ENCODE measurements at places on chromosomes 5 and 9.

GRCh38 chr5:56025151-56025885, 30.6 kb upstream of the IL6ST start:
- DNase-seq = no peak

DNA sequence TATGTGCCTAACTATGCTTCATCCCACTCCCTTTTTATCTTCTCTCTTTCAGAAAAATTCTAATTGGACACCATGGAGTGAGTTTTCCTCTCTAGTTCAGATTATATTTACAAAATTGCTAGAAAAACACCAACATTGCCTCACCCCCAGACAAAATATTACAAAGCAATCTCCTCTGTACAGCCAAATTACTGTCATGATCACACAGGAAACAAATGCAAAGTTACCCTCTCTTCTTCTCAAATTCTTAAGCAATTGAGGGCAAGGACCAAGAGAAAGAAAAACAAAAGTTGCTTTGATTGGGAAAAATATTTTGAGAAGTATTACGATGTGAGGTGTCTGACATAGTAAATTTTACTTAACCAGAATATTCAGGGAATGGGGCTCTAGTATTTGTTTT, 30.8 kb upstream of the ABCA1 start:
- no peak for DNase-seq

GRCh38 chr5:38607396-38607795, 51.0 kb upstream of the LIFR start:
- DNase-seq = no peak

- no peak for DNase-seq
Measured at GRCh38 chr9:3471883-3472282, 53.9 kb downstream of the RFX3 start.

DNA sequence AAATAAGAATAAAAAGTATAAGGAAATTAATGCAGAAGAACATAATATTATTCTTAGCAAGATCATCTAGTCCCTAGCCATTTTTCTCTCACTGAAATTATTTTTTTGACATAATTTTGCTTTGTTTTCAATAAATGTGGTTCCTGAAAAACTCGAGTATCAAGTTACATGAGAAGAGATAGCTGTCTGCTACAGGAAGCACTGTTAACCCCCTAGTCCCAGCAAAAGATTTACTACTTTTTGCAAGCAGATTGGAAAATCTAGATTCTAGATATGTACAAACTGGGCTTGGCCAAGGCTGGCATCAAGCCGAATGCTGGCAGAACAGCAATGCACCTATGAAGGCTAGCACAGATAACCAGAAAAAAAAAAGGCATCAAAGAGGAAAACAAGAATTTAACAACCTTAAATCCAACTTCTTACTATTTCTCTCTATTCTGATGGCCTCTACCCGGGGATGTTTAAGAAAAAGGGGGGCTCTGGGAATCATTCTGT, 21.9 kb upstream of the ISCA1 start:
- DNase-seq = no peak

DNA sequence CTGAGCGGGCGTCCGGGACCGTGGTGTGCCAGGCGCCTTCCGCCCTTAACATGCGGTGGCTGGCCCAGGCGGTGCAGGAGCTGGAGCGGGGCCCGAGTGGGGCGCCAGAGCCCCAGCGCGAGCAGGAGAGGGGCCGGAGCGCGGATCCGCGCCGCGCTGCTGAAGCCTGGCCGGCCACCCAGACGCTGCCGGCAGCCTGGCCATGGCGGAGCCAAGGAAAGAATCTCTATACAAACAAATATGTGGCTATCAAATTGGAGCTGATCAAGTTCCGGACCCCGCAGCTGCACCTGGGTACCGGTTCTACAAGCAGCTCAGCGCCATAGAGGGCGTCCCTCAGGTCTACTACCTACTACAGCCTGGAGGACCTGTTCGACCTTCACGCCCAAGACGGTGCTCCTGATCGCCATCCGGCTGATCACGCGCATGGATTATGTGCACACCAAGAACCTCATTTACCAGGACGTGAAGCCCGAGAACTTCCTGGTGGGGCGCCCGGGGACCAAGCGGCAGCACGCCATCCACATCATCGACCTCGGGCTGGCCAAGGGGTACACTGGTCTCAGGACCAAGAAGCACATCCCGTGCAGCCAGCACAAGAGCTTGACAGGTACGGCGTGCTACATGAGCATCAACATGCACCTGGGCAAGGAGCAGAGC, 55.8 kb downstream of the JAK2 start:
- no peak for DNase-seq

DNA sequence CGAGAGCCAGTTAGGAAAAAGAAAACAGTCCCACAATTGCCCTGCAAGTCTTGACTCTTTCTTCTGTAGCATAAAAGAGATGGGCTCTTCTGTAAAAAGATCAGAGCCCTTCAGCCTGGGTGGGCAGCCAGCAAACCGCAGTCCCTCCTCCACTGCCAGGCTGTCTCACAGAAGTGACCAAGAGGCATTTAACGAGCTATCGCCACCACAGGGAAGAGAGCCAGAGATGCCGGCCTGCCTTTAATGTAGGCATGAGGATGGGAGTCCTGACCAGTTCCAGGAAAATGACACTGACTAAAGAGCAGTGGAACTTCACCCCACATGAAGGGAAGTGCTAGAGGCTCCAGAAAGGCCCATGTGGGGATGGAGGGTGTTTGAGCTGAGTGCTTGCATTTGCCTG, 264.6 kb downstream of the NDUFS4 start:
- no peak for DNase-seq

DNA sequence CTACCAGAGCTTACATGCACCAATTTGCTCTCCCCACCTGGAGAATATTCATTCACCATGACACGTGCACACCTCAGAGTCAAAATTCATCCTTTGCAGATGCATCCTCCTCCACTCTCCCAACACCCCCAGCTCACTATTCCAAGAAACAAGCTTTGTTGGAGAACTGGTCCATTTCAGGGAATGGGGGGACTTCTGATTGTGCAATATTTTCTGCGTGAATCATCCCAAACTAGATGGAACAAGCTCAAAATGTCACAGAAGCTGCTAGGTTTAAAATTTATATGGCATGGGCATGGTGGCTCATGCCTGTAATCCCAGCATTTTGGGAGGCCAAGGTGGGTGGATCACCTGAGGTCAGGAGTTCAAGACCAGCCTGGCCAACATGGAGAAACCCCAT, 3.6 kb downstream of the GLDC start:
- no peak for DNase-seq

GRCh38 chr9:94135222-94135621, 51.0 kb downstream of the PTPDC1 start:
- DNase-seq = no peak

GRCh38 chr5:173726846-173727557, 110.6 kb upstream of the BOD1 start:
- DNase-seq = no peak

GRCh38 chr5:139383275-139383992, at the start of gene SLC23A1:
TSS of gene SLC23A1 (minus strand) at chr5:139383297. CDS start at chr5:139383253, 44 bp downstream.
- DNase-seq = no peak

DNA sequence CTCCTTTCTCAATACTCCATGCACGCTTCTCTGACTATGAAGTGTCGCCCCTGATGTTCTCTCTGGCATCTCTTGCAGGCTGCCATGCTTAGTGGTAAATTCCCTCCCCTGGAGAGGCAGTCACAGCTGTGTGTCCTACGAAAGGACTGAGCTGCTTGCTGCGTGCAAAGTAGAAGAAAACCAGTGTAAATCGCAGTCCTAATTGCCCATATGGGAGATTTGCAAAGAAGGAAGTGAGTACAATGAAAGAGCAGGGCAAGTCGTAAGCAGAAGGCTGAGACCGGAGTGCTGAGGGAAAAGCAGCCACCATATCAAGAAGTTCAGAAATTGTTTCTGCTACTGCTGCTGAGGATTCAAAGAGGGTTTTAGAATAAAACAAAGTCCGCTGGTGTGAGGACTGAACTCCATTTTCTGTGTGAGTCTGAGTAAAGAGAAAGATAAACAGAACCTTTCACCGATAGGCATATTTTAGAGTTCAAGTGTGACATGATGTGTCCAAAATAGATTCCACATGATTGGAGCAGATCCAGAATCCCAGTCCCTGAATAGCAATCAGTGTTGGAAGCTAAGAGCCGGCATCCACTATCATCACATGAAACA, 507.8 kb upstream of the MPDZ start:
- DNase-seq = no peak

- DNase-seq = no peak
Measured at GRCh38 chr5:1652873-1653697, 129.3 kb upstream of the LPCAT1 start.

DNA sequence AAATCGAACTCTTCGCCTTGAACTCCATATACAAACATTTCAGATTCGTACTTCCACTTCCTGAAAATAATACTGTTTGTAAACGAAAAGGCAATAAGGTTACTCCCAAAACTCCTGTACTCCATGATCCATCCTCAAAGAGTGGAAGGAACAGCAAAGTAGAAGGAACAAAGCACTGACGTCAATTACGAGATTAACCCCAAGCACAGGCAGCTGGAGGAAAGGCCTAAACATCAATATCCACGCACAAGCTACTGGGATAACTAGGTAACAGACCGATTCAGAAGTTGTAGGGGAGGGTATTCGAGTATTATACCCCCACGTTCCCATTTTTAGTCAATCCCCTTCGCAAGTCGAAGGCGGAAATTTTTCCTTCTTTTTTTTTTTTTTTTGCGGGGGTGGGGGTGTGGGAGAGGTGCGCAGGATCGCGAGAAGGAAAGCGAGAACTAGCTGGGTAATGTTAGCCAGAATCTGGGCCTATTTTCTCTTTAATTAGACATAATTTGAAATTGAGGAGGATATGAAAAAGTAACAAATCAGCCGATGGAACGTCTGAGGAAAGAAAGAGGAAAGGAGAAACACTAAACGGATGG, 909 bp downstream of the AFF4 start:
- DNase-seq = no peak

DNA sequence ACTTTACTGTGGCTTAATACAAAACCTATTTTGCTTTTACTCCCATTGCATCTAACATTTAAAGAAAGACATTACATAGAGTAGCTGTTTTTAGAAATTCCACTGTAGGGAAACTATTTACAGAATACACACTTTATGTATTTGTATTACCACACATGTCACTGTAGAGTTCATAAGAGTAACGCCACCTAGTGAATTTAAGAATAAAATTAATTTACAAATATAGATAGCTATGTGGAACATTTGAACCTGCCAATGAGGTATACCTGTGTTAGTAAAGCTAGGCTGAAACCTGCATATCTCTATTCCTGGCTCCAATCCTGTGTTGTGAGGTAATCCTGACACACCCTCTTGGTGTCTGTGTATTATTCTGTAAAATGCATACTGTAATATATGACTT, 234.4 kb downstream of the MAST4 start:
- DNase-seq = no peak

- DNase-seq = no peak
Measured at GRCh38 chr5:96978812-96979449, 43.1 kb downstream of the LNPEP start.

DNA sequence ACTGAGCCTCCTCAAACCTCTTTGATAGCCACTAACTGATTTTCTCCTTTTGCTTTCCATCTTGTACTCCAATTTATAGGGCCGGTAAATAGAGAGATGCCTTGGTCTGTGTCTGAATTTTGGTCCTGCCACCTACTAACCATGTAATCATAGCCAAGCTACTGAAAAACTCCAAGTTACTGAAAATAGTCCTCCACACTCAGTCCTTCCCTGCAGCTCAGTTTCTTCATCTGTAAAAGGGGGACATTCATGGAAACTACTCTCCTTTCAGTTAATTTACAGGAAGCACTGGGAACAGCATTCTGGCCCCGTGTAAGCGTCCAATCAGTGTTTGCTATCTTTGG, 30.0 kb upstream of the TGFBR1 start:
- no peak for DNase-seq

DNA sequence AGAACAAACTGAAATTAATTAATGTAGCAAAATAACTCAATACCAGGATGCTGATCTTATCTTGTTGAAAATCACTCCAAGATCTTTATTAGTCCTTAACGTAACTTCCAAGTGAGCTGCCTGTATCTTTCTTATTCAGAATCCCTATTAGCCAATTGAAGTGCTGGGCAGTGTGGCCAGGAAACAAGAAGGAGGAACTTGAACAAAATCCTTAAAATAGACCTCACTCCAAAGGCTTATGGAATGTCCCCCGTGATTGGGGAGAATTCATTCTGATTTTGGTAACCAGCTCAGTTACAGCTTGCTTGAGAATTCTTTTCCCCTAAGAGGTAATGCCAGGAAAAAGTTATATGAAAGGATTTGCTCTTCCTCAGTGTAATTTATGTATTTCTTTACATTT, 171.0 kb downstream of the DEPDC1B start:
- DNase-seq = no peak

- DNase-seq = no peak
Measured at GRCh38 chr9:115877852-115878438, 275.6 kb upstream of the PAPPA start.

GRCh38 chr5:31378838-31379237, 153.1 kb downstream of the DROSHA start:
- no peak for DNase-seq

- DNase-seq = no peak
Measured at GRCh38 chr9:104960662-104961061, 32.7 kb upstream of the ABCA1 start.

GRCh38 chr9:86487838-86488233, 133.6 kb upstream of the TUT7 start:
- no peak for DNase-seq

DNA sequence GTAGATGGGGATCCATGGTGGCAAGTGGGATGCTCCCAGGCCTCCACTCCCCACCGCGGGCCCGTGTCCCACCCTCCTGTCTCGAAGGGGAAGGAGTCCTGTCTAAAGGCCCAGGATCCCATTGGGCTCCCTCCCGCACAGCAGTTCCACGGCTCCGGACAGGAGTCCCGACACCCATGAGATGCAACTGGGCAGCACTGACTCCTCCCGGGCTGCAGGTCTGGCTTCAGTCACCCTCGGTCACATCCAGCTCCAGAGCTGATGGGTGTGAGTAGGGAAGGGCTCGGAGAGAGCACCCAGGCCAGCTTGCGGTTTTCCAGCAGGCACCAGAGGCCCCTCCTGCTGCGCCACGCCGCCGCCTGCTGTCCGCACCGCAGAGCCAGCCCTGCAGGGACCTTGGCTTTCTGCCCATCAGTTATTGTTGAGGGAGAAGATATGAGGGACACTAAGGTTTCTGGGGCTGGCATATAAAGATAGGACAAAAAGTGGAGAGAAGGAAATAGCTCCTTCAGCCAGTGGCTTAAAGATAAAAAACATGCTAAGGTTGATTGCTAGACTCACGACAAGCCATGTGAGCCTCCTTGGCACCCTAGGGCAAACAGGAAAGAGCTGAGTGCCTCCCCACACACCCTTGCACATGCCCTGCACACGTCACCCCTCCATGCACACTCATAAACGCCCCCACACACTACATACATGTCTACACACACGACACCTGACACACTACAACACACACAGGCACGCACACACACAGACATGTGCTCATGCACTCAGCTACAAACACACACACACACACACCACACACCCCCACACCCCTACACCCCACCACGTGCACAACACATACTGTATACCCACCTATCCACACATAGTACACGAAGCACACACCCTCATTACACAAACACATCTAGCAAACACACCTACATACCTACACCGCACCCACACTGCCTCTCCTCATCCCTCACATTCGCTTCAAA, 79.0 kb downstream of the AK8 start:
- no peak for DNase-seq

- no peak for DNase-seq
Measured at GRCh38 chr9:38289236-38289865, 103.2 kb upstream of the ALDH1B1 start.

GRCh38 chr9:137763271-137763955, 114.2 kb upstream of the CACNA1B start:
- no peak for DNase-seq

GRCh38 chr5:140319833-140320232, 16.9 kb upstream of the PFDN1 start:
- DNase-seq = no peak

GRCh38 chr5:93578813-93579691, 2.0 kb downstream of the NR2F1-AS1 start:
- no peak for DNase-seq
